Kasumi-1 (cell line): ENCODE measurements at places on chromosomes 7 and 10.

GRCh38 chr7:35355911-35356310 lies 102.0 kb upstream of the TBX20 start:
- DNase-seq: no peak

GRCh38 chr7:158494643-158495042 lies 93.0 kb downstream of the PTPRN2 start:
- DNase-seq: no peak

DNA sequence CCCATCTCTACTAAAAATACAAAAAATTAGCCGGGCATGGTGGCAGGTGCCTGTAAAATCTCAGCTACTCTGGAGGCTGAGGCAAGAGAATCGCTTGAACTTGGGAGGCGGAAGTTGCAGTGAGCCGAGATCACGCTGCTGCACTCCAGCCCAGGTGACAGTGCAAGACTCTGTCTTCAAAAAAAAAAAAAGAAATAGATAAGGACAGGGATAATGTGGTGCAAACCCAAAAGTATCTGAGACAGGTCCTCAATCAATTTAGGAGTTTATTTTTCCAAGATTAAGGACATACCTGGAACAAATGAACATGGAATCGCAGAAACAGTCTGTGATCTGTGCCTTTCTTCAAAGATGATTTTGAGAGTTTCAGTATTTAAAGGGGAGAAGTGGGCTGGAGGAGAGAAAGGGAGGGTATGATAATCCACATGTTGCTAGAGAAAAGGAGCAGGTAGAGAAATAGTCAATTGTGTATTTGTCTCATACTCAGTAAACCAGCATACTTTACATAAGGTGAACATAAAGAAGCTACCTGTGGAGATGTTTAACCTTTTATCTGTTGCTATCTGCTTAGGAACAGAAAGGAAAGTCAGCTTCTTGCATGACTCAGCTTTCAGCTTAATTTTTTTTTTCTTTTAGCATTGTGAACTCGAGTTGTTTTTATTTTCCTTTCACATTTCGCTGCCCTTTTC lies 4.9 kb upstream of the MTPN start:
- DNase-seq: no peak

- DNase-seq: no peak
These were observed 1.2 kb upstream of the TMEM243 start for GRCh38 chr7:87220734-87221215.

DNA sequence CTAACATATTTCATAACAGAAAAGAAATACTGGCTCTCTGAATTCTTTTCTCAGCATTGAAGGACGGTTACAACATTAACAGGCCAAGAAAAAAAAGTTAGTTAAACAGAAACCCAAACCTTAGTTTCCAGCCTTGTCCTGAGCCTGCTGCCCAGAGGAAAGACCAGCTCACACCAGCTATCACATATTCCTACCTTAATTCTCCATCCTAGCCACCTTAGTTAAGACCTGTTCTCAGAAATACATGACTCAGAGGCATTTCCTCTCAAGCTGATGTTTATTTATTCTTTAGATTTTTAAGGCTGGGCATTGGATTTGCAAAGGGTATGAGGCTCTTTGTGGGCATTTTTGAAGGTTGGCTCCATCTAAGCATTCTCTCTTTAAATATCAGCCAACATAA lies 34.3 kb upstream of the ADAM12 start:
- no peak for DNase-seq

GRCh38 chr7:480531-481218 lies 39.0 kb downstream of the PDGFA start:
- no peak for DNase-seq

DNA sequence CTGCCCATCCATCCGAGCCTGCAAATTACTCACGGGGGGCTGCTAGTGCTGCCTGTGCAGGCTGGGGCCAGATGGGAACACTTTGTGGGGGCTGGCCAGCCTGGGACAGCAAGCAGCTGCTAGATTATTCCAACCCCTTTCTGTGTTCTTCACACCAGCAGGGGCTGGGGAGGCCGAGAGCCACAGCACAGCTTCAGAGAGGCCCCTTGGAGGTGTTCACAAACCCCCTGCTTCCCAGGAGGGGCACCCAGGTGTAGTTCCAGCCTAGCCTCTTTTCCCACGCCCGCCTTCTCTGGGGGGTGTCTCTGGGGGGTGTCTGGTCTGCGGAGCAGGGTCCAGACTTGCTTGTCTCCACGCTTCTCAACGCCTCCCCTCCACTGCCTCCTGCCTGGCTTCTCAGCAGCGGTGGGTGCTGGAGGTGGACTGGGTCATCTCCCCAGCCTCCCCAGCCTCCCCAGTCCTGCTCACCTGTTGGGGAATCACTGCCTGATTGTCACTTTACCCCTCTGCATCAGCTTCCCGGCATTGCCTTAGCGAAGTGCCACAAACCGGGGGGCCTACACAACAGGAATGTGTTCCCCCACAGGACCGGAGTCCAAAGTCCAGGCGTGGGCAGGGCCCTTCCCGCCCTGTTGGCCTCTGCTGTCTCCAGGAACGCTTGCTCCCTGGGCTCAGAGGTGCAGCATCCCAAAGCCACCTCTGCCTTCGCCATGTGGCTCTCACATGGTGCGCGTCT lies 74.0 kb upstream of the EN2 start:
- no peak for DNase-seq

DNA sequence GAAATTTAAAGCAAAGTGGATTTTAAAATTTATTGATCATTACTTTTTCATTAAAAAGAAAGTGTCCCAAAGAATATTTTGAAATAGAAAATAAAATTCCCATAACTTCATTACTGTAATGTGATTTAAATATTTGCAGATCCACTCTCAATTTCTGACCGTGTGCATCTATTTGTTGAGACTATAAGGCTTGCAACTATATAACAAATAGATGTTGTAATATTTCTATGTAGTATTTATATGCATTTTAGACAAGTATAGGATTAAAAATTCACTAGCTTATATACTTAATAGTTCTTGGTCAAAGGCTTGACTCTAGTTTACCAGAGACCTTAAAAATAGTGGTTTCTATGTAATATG lies 3.8 kb downstream of the HHEX start:
- DNase-seq: no peak

GRCh38 chr10:60823324-60823723 lies 45.0 kb downstream of the CDK1 start:
- no peak for DNase-seq

DNA sequence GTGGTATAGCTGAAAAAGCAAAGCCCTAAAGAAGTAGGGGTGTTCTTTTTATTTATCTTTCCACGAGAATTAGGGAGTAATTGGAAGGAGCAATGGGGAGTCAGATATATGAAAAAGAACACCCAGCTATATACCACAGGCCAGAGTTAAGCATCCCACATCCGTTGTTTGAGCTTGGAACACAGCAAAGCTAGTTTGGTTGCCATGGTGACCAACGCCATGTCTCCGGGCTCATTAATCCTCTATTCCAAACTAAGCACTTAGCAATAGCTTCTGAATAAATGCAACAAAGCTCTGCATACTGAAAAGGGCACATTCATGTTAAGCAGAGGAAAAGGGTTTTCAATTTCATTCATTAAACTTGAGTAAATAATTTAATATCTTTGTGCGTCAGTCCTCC lies 23.5 kb downstream of the ASB4 start:
- no peak for DNase-seq

DNA sequence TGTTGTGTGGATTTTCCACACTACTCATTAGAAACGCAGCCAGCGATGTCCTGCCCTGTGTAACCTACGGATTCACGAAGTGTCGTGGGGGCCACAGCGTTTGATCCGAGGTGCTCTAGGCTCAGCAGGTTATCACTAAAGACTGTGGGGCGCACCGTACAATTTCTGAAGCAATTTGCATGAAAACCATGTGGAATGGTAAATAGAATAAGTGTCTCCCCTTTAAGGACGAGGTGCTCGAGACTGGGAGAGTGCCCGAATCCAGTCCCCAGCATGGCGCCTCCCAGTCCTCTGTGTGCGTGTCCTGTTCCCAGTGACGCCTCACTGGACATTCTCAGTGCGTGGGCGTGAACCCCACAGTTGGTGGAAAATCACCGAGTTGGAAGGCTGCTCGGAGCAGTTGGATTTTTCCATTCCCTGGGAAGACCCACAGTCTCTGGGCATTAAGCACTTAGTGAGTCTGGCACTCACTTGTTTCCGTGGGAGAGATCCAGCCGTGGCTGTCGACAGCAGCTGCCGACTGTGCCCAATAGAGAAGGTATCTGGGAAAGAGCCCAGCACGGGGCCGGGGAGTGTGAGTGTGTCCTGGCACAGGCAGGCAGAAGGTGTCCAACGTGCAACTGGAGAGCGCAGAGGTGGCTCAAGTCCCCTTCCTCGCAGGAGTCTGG lies 37.0 kb downstream of the PFKP start:
- DNase-seq: no peak

DNA sequence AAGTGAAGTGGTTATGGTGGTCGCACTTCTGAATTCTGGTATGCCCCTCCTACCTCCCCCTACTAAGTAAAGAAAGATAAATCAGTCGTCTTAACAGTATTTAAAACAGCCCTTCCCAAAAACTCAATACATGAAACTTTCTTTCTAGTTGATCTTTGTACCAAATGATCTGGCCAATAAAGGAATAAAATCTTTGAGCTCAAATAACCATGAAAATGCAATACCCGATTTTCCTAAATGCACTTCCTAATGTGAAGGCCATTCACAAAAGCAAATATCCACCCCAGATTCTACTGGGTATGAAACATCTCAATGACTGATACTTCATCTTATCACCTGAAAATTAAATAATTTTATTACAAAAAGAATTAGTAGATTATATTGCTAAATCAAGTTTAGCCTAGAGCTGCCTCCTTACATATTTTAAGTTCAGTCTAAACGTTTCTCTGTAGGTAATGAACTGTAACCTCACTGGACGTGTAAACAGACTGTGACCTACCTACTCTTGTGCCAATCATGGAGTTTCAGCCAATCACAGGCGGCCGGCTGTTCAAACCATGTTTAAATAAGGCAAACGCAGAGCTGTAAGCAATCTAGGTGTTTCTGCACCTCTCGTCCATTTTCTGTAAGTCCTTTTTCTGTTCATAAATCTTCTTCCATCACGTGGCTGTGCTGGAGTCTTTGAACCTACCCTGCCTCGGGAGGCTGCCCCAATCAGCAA lies 146.9 kb upstream of the AKR1E2 start:
- no peak for DNase-seq

DNA sequence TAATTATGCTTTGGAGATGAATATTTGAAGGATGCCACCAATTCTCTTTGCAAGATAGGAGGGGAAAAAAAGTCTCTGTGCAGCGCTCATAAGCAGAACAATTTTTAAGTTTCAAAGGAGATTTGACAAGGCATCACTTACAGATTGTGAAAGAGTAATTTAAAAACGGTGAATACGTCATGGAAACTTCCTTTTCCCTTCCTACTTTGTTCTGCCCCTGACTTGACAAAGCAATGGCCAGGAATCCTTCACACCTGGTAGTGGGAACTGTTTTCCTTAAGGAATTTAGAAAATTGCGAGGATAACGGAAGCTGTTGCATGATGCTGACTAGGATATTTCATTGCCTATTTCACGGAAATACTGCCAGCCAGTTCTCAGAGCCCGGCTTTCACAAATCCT lies 16.7 kb downstream of the FAM107B start:
- no peak for DNase-seq

GRCh38 chr10:109386921-109387320 lies 536.4 kb downstream of the XPNPEP1 start:
- no peak for DNase-seq

GRCh38 chr10:101016814-101017213 lies 14.1 kb downstream of the PDZD7 start:
- no peak for DNase-seq
